BJ (cell line): ENCODE measurements at places on chromosomes 12 and 14.

- DNase-seq: no peak
Measured at GRCh38 chr14:37865719-37866549, 270.5 kb downstream of the TTC6 start.

DNA sequence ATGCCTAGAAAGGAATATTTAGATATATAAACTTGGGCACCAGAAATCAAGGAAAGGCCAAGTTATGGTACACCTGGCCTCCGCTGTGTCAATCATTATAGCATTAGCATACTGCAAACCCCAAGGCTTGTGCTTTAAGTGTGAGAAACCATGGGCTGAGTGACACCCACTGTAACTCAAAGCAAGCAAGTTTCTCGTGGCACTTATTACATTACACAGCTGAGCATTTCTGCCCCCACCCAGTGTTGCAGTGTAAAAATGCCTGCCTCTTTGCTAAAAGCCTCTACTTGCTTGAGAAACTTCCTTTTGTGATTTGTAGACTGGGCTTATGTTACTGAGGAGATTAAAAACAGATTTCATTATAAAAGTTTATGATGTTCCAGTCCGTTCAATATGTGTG lies 122.0 kb downstream of the TGFB3 start:
- no peak for DNase-seq

DNA sequence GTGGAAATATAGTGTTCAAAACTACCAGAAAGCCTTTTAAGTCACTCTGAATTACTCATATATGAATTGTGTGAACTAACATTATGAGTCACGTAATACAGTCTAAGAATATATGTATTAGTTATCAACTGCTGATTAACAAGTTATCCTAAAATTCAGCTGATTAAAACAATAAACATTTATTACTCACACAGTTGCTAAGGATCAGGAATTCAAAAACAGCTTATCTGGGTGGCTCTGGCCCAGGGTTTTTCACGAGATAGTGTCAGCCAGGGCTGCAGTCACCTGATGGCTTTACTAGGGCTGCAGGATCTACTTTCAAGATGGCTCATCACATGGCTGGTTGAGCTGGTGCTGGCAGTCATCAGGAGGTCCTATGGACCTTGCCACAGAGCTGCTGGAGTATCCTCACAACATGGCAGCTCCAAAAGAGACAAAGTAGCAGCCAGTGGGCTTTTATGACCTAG lies 36.5 kb downstream of the CORO1C start:
- no peak for DNase-seq

- no peak for DNase-seq
Measured at GRCh38 chr14:35121026-35121886, 534 bp downstream of the PPP2R3C start.

- DNase-seq: no peak
Measured at GRCh38 chr14:93163564-93163963, 21.1 kb downstream of the MOAP1 start.

DNA sequence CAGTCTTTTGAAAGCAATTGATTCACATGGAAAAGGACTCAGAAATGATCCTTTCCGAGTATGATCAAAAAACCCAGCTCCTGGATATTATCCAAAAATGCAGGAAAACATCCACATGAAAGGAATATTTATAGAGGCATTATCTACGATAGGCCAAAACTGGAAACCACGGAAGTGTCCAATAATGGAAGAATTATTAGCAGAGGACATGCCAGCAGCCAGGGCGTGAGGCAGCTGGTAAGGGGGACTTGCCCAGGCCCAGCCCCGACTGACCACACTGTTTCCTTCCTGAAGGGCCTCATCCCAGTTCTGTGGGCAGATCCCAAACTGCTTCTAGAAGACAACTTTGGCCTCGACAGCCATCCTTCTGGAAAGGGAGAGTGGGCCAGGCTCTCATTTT lies 20.5 kb downstream of the ACTN1 start:
- DNase-seq: no peak

DNA sequence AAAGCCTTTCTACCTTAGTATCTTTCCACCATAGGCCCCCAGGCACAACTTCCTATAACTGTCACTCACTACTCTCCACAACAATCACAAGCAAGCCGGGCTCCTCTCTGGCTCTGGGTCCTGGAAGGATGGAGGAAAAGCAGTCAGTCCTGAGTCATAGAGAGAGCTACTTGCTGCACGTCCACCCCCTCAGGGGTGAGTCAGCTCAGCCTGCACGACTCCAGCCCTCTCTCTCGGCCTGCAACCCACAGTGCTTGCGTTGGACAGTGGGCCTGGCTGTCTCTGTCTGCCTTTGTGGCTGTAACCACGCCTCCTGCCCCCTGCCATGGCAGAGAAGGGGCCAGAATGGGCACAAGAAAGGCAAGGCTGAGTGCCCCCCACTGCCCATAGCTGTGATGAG lies 154.1 kb upstream of the FKBP4 start:
- peak; percentile 80 for DNase-seq

GRCh38 chr14:104075530-104076151 lies 9.9 kb upstream of the ASPG start:
- no peak for DNase-seq

DNA sequence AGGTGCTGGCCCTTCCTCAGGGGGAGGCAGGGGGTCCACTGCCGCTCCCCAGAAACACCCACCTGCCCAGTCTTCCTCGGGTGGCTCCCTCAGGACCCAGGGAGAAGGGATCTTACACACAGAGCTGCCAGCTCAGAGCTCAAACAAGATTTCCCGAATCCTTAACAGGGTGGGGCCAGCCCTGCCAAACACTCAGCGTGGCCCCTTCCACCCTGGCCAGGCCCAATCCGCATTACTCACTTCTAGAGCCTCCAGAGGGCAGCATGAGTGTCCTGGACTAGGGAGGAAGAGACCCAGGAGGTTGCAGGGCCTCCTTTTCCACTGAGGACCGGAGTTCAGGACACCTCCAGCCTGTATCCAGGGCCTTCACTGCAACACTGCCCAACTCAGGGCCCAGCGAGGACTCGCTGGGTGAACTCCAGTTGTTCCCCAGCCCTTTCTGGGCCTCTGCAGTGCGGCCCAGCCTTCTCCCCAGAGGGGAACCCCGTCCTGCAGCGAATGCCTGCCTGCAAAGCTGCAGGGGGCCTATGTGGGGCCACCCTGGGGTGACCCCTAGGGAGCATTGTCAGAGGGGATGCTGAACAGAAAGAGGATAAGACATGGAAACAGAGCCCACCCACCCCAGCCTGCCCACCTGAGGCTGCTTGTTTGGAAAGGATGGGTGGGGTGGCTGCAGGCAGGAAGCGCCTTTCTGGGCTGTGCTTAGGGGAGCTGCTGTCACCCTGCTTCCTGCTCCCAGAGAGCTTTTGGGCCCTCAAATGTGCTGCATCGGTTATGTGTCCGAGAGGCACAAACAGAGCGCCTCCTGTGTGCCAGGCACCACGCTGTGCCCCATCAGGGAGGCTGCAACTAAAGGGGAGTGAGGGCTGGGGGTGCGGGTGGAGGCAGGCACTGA lies 43.8 kb downstream of the CCNK start:
- no peak for DNase-seq

GRCh38 chr12:69719336-69720316 lies 19.0 kb upstream of the RAB3IP start:
- no peak for DNase-seq

DNA sequence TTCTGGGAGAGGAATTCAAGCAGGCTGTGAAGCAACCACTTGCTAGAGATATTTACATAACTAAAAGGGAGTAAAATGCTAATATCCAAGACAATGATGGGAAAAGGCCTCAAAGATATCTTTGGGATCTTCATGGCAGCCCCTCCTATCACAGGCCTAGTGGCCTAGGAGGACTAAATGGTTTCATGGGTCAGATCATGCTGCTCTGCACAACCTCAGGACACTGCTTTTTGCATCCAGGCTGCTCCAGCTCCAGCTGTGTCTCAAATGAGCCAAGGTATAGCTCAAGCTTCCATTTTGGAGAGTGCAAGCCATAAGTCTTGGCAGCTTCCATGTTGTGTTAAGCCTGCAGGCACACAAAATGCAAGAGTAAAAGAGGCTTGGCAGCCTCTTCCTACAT lies 195.6 kb upstream of the SSTR1 start:
- DNase-seq: no peak
